ENCODE measurements at places on chromosomes 1 and 21. TPM values are rescaled to one million over a fixed set of nuclear protein-coding genes. Genes with fewer than 3 reads are reported as not detected.

The NPHP4 gene
- 17.2 TPM for total RNA-seq

The TIE1 gene
- 0.53 TPM for total RNA-seq

The PLA2G2E gene
- not detected for total RNA-seq

The OPTC gene
- not detected for total RNA-seq

The OR2L2 gene
- not detected for total RNA-seq

The CIART gene
- total RNA-seq, result 2.0 TPM

GRCh38 chr1:48202030-48202752 is 20.3 kb upstream of the SLC5A9 start:
- peak; percentile 71 for DNase-seq
- no peak overlapping the region for H3K27ac ChIP-seq
- no peak overlapping the region for H3K4me3 ChIP-seq
- peaks cover 4% of the 10 kb centered on the region for H3K27me3 ChIP-seq

GRCh38 chr1:168709405-168710363 is 19.3 kb downstream of the DPT start:
- H3K4me3 ChIP-seq, result no peak overlapping the region
- no peaks in the 10 kb centered on the region for H3K4me1 ChIP-seq
- H3K27ac ChIP-seq, result no peak overlapping the region
- no peak for DNase-seq

DNA sequence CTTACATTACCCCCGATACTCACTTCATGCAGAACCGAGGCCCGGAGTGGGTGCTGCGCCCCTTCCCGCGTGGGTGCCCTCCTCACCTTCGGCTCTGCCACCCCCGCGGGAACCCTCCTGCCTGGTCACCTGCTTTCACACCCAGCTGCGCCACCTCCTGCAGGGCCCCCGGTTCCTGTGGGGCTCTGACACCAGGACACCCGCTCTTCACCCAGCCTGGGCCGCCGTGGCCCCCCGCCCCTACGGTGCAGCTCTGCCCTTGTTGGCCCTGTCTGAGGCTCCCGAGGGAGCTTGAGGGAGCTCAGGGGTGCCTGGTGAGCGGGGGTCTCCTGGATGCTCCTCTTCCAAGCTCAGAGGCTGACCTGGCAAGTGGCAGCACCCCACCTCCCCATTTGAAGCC is 19.0 kb downstream of the RRP1 start:
- peaks cover 18% of the 10 kb centered on the region for H3K4me1 ChIP-seq
- no peak overlapping the region for H3K4me3 ChIP-seq
- peaks cover 8% of the 10 kb centered on the region for H3K36me3 ChIP-seq
- DNase-seq, result no peak
- H3K27me3 ChIP-seq, result no peaks in the 10 kb centered on the region
- H3K27ac ChIP-seq, result no peak overlapping the region

DNA sequence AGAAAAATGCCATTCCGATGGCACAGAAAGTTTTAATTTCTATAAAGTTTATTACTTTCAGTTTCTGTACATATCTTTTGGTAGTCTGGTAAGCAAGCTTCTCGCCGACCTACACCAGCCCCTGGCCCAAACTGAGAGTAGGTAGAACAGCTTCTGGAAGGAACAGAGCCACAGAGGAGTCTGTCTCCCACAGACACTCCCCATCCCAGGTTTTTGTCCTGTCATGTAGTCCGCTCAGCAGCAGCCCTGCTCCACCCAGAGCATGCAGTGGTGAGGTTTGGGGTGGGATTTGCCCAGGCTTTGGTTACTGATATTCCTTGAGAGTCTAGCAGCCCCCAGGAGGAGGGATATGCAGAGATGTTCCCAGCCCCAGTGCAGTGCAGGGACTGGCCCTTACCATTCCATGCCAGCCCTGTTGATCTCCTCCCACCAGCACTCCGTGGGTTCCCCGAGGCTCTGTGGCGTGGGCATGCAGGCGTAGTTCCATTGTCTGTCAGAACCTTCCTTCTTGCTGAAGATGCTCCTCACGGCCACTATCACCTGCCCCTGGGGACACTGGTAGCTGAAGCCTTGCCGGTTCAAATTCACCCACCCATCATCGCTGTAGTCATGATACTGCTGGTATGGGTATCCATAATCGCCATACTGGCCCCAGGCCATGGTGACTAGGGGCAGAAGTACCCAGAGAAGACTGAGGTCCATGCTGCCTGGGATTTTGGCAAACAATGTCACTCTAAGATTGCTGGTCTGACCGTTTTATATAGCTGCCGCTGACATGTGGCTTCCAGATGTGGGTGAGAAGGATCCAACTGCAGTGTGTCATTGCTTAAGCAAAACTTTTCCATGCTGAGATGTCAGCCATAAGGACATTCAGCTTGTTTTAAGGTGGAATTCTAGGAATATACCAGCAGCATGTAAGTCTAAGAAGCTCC is at the start of gene DPT:
TSS of gene DPT (minus strand) at position 734 of the 932 bp plus-strand sequence. CDS start at position 702, 32 bp downstream.
- peaks cover 2% of the 10 kb centered on the region for H3K27me3 ChIP-seq
- peaks cover 3% of the 10 kb centered on the region for H3K4me1 ChIP-seq
- no peak within 1 kb of the TSS for H3K27ac ChIP-seq
- H3K4me3 ChIP-seq, result no peak within 1 kb of the TSS
- DNase-seq, result no peak

- H3K4me3 ChIP-seq, result peak within 1 kb of the TSS; percentile 73
- H3K36me3 ChIP-seq, result no peaks in the 10 kb centered on the region
- H3K27me3 ChIP-seq, result peaks cover 18% of the 10 kb centered on the region
- H3K27ac ChIP-seq, result peak within 1 kb of the TSS; percentile 48
Observed at GRCh38 chr1:16073490-16074119, at the start of gene FAM131C. FAM131C (minus strand) TSS chr1:16073651; CDS start chr1:16073442, 209 bp downstream.

DNA sequence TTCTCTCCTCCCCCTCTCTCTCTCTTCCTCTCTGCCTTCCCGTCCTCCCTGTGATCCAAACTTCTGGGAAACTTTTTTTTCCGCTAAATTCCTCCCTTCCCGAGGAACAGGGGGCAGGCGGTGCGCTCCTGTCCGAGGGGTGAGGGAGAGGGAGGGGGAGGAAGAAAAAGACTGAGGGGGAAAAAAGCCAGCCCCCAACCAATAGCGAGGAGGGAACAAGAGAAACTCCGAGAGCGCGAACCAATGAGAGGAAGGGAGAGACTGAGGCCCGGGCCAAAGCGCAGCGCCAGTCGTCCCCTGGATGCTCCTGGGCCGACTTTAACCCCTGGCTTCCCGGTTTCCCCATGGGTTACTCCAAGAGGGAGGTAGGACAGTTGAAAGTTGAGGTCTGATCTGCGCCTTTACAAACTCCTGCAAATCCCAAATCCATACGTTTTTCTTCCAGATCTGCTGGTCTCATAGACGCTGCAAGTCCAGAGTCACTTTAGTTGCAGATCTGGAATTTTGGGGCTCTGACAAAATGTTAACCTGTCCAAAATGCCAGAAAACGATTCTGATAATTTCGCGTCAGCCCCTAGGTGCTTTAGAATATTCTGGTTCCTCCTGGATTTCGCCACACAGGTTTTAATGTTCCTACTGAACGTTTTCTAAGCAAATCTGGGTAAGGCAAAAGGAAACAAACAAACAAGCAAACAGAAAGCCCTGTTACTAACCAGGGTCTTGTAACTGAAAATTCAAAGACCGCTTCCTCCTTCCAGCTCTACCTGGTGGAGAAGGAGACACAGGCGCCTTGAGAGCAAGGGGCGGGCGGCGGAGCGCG is at the start of gene TBX15:
TSS of gene TBX15 (minus strand) at position 158 of the 820 bp plus-strand sequence. CDS start 548 bp downstream, outside the sequence.
- H3K27ac ChIP-seq, result peak within 1 kb of the TSS; percentile 69
- peak within 1 kb of the TSS; percentile 50 for H3K4me3 ChIP-seq
- H3K27me3 ChIP-seq, result peaks cover 85% of the 10 kb centered on the region

DNA sequence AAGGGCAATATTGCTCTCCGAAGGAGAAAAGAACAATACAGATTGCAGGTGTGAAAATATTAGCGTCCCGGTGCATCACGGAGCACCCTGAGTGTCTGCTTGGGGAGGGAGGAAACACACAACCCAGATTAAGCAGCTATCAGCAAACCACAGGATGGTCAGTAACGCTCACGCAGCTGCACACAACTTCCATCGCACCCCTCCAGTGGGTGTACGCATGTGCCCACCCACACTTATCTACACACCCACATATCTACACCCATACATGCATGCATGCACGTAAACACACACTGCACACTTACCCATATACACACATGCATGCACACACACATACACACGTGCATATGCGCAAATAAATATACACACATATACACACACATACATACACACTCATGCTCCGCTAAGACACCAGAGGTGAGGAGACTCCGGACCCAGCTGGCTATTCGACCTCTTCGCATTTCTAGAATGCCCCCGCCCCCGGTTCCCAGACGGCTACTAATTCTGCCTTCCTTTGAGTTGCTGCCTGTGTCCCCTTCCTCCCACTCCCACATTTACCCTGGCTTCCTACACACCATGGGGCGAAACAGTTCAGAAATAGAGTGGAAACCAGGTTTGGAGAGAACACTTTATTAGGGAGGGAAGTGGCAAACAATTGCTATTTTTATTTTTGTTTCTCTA is 26.2 kb downstream of the ITPKB start:
- H3K27ac ChIP-seq, result peak overlapping the region; percentile 71
- H3K4me1 ChIP-seq, result peaks cover 93% of the 10 kb centered on the region
- peak overlapping the region; percentile 29 for H3K4me3 ChIP-seq
- no peak for DNase-seq
- H3K36me3 ChIP-seq, result peaks cover 61% of the 10 kb centered on the region

GRCh38 chr1:152996633-152997400 is 4.7 kb upstream of the SPRR3 start:
- H3K4me3 ChIP-seq, result no peak overlapping the region
- no peak overlapping the region for H3K27ac ChIP-seq
- no peaks in the 10 kb centered on the region for H3K36me3 ChIP-seq
- H3K27me3 ChIP-seq, result peaks cover 10% of the 10 kb centered on the region
- H3K4me1 ChIP-seq, result no peaks in the 10 kb centered on the region
